Stimulated activated CD8-positive, alpha-beta memory T cell treated with anti-CD3 and anti-CD28 coated beads, Interleukin-4, amount 100 ng/mL, for 24 hours (primary cell): ENCODE measurements at places on chromosomes 1 and 21.

DNA sequence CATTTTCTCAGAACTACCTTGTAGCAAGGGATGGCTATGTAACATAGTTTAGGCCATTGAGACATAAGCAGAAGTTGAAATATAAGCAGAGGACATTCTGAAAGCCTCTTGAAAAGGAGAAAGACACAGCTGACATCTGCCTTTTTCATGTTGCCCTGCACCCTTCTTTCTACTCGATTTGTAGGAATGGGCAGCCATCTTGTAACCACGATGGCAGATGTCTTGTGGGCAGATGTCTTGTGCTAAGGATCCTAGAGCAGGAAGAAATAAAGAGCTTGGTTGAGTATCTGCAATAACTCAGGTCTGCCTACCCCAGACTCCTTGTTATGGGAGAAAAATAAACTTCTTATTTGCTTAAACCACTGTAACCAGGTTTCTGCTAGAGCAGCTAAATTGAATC lies 351.0 kb downstream of the PDE4B start:
- DNase-seq = no peak

DNA sequence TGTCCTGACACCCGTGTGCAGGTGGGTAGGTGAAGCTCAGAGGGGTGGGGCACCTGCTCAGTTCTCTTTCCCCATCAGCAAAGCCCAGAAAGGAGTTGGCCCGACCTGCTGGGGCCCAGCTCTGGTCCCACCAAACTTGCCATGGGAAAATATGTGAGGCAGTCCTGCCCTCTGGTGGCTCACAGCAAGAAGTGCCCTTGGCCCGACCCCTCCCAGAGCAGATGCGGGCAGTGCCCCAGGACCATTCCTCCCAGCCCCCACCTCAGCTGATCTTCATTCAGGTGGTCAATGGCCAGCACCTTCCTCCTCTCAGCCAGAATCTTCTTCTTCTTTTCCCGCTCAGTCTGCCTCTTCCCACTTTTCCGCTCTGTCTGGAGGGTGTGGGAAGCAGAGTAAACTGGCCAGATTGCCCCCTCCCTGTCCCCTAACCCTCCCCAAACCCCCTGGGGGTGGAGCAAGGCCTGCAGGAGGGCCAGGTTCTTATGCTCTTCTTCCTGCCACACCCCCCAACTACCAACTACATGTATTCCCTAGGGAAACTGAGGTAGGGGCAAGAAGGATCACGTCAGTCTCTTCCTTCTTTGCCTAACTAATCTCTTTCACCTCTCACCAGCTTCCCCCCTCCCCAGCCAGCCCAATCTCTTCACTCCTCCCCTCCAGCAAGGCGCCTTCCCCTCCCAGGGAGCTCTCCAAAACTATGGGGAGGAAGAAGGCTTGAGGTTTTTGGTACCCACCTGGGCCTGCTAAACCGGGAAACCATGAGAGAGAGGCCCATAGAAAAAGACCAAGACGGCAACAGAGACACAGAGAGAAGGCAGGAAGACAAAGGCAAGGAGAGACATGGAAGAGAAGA lies 15.6 kb downstream of the TNNT2 start:
- no peak for DNase-seq

- no peak for DNase-seq
Measured at GRCh38 chr1:40651138-40651857, 14.2 kb downstream of the RIMS3 start.

- DNase-seq = no peak
Measured at GRCh38 chr1:187680823-187681222, 852.1 kb downstream of the PLA2G4A start.

DNA sequence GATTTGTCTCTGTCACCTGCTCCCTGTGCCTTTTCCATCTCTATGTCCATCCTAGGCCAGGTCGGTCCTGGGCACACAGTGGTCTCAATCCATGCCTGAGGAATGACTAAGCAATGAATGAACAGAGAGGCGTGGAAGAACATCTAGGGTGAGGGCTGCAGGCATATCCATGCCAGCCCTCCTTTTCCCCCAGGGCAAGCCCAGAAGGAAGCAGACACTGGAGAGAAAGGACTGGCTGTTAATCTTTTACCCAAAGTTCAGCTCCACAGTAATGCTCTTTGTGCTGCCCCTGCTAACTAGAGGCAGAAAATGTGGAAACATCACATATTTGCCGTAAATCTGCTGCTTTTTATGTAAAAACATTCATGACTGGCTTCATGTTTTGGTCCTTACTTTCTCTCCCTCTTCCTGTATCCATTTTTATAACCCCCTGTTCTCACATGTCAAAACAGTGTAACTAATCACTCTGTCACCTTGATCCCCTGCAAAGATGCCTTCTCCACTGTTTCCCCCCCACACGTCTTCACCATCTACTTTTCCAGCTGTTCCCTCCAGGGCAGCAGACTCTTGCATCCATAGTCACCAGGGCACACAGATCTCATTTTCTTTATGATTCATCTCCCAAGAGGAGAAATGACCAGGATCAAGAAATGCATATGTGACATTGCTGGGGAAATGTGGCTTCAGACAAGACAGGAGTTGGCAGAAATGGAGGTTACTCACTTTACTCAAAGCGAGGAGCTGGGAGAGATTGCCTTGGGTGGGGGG lies 166.4 kb upstream of the PROX1 start:
- no peak for DNase-seq

GRCh38 chr1:68113966-68114365 lies 63.5 kb upstream of the DIRAS3 start:
- no peak for DNase-seq

- DNase-seq = no peak
Measured at GRCh38 chr21:31894457-31894856, 21.6 kb downstream of the HUNK start.

DNA sequence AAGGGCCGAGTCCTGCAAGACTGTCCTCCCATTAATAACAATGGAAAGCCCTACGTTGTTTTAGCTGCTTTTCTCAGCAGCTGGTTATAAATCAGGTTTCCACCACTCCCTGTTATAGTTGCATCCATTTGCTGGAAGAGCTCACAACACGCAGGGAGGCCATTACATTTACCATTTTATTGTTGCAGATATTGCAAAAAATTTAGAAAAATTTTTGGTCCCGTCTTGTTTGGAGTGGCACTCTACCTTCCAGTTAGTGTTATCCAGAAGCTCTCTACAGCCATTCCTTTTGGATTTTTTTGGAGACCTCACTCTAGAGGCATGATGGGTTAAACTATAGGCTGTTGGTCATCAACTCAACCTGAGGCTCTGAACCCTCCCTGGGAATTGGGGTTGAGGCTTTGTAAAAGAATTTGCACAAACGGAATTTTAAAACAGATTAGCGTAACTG lies 1532.1 kb upstream of the TPTE start:
- no peak for DNase-seq

DNA sequence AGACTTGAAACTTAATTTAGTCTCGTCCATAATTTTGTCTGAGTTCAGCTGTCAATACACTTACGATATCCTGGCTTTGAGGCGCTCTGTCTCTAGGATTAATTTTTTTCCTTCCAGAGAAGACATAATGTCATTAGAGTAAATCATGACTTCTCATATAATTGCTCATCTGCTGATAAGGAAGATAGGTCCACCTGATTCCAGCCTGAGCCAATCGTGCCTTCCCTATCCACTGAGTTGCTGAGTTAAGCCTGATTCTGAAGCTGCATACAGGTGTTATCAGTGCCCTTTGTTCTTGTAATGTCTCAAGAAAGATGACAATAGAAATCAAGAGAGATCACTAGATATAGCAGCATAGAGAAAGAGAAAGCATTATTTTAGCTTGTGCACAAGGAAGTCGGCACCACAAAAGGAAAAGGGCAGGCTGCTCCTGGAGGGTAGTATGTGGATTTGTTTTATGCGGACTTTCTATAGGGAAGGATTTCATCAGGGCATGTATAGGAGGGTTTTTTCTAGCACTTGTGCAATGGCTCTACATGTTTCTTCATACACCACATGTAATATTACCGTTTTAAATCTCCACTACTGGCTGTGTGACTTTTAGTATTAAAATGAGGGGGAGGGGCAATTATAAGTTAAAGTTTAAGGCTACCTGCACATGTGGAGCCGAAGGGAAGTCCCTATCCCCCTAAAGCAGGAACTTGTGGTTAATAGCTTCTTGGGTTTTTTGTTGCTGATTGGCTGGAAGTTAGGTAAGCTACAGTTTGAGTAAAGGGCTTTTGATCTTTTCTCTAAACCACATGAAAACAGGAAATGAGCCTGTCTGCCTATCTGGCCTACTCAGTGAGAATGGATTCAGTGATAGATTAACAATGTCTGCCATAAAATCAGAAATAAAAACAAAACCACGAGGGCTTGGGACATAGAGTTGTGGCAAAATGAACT lies 133.4 kb downstream of the PLPPR5 start:
- no peak for DNase-seq

- no peak for DNase-seq
Measured at GRCh38 chr1:192811006-192811405, 2.2 kb downstream of the RGS2 start.

GRCh38 chr21:15063081-15063813 lies 1.6 kb downstream of the NRIP1 start:
- no peak for DNase-seq

DNA sequence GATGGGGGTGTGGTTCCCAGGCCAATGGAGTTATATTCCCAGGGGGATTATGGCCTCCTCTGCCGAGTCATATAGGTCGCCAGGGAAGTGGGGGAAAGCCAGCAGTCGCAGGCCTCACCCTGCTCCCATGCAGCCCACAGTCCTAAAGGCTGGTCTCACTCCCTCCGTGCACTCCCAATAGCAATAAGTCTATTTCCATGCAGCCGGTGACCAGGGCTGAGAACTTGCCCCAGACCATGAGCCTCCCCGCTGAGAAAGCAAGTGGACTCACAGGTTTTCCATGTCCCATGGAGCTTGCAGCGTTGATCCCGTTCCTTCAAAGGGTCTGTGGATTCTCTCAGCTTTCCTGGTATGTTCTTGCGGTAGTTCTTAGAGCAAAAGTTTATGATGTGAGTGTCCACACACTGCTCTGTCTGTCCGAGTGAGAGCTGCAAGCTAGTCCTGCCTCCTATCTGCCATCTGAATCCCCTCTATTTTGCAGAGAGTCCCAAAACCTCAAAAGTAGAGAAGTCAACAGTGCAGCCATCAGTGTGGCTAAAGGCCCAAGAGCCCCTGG lies 81.7 kb upstream of the TMPRSS2 start:
- no peak for DNase-seq

- DNase-seq = no peak
Measured at GRCh38 chr1:36872858-36873257, 161.5 kb downstream of the GRIK3 start.

- DNase-seq = no peak
Measured at GRCh38 chr1:23609971-23610370, 50.7 kb upstream of the ID3 start.

GRCh38 chr21:45856442-45856841 lies 125.1 kb upstream of the COL6A1 start:
- no peak for DNase-seq

DNA sequence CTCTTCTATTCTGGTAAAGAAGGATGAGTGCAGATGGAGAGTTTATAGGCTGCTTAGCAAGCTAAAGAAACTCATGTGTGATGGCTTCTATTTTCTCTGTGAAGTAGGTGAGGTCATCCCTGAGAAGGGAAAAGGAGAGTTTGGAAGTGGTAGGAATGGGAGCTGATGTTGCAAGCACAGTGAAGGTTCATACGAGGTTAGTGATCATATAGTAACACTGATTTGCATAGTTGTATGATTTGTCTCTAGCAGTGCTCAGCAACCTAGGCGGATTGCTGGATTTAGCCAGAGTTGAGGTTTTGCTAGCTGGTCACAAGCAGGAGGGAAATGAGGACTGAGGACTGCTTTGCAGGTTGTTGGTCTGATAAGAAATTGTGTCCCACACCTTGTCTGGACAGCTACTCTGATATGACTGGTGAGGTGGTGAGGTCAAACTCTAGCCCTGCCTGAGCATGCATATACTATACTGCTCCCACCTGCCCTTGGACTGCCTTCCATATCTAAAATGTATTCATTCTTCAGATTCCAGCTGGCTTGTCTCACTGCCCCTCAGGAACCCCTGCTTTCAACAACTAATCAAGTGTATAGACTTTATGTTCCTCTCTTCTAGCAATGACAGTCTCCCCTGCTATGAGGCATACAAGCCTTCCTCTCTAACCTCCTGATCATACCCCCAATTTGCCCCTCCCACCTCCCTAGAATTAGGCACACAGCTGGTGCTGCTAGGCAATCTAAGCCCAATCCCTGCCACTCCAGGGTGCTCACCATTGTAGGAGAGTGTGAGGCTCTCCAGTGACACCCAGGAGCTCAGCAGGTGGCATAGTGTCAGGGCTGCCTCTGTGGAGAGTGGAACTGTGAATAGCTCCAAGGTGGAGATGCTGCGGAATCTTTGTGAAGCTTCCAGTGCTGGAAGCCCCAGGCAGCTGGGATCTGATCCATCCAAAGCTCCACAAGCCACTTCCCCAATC lies 18.5 kb downstream of the LRRC41 start:
- DNase-seq = no peak

DNA sequence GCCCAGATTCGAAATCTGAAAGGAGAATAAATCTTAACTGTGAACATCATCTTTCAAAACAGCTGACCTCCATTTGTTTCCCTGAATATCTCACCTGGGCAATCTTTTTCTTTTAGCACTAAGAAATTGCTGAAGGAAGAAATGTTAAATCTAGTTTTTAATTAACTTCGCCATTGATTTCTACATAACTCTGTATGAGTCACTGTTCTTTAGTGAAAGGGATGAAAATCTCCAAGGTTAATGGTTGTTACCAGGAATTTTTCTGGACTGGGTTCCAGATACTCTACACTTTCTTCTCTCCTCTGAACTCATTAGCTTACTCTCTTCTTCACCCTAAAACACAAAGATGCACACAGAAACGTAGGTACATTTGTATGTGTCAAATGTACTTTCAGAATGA lies 235.7 kb downstream of the BACH1 start:
- no peak for DNase-seq

GRCh38 chr1:40710581-40711315 lies 19.2 kb downstream of the NFYC start:
- DNase-seq = no peak

- no peak for DNase-seq
Measured at GRCh38 chr1:1055841-1056736, 18.0 kb downstream of the RNF223 start.

- DNase-seq = peak; percentile 81
Measured at GRCh38 chr1:40338745-40339419, 21.8 kb upstream of the COL9A2 start.

DNA sequence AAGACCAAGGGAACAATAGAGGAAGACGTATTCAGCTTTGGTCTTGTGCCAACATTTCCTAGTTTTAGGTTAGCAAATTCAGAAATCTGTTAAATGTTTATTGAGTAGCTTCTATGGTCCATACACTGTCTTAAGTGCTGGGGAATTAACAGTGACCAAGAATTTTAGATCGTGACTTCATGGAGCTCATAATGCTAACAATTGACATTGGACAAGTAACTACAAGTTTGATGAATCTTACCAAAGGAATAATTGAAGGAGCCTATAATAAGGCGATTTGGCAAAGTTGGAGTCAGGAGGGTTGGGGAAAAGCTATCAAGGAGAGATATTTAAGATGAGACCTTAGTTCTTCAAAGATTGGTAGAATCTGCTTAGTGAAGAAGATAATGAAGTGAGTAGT lies 1.4 kb upstream of the SLAMF9 start:
- no peak for DNase-seq

GRCh38 chr1:173330149-173330951 lies 123.2 kb upstream of the TNFSF4 start:
- no peak for DNase-seq

GRCh38 chr1:6657138-6657537 lies 32.5 kb downstream of the THAP3 start:
- no peak for DNase-seq
